ENCODE measurements at places on chromosomes 6 and 20.

DNA sequence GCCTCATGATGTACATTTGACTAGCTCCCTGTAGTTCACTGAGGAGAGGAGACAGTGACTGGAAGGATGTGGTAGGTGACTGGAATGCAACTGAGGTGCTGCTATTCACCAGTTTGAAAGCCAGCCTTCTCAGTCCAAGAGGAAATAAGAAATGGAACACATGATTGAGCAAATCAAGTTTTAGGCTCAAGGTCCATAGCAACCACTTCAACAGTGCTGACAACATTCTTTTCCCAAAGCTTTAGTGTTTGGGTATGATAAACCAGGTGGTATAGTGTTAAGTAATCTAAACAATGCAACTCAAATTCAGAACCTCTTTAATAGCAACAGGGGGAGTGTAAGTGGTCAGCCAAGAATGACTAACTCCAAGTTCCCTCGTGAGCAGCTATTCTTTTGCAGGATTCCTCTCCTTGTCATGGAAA is 9.2 kb downstream of the ZHX3 start:
- no peak for DNase-seq

- DNase-seq: no peak
Observed at GRCh38 chr20:54848984-54849538, 373.7 kb downstream of the DOK5 start.

GRCh38 chr6:45655745-45656476 is 278.2 kb upstream of the SUPT3H start:
- no peak for DNase-seq

GRCh38 chr20:25571817-25572216 is 13.5 kb downstream of the NINL start:
- no peak for DNase-seq

DNA sequence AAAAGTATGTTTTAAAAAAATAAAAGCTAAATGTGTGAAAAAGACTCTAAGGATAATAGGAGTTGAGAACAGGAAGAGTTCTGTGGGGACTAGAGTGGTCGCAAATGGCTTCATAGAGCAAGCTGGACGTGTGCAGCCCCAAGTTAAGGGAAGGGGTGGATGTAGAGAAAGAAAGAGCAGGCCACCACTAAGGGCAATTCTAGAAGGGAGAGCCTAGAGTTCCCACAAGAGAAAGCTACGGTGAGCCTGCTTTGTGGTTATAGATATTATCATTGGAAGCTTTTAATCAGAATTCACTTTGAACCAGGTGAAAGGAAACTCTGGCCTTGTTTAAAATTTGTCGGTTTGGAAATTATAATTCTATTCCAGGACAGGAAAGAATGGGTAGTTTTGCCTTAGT is 101.6 kb downstream of the HIVEP2 start:
- no peak for DNase-seq

DNA sequence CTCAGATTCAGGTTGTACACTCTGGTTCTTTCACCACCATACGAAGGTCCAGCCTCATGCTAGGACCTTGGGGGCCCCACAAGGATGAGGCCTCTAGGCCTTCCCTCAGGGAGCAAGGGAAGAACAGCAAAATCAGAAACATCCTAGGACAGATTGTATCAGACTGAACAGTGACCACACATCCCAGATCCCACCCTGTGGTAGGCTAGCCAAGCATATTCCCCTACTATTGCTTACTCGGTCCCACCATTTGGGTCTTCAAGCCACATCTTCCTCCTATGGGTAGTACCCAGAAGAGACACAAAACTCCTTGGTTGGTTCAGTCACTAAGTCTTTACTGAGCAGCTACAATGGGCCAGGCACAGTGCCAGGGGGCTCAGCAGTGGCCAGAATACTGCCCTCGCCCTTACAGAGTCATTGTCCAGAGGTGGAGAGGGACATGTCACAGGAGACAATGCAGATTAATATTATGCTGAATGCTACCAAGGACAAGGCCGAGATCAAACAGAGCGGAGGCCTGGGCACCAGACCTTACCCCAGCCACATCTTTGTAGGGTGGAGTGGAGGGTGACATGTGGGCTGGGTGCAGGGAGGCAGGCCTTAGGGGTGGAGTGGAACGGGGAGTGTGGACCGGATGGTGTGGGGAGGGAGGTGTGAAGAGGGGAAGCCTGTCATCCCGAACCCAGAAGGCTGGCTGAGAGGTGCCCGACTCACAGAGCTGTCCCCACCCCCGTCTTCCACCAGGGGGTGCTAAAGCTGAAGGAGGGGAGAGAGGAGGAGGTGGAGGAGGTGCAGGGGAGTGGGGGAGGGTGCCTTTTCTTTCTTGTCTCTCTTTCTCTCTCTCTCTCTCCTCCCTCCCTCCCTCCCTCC is 6.8 kb upstream of the MAPK13 start:
- peak; percentile 86 for DNase-seq

GRCh38 chr6:82138075-82138791 is 109.3 kb downstream of the IBTK start:
- DNase-seq: no peak

Data from effector memory CD4-positive, alpha-beta T cell (primary cell).